Bronchial smooth muscle cell (primary cell): ENCODE measurements at places on chromosomes 4 and X. TPM values are rescaled to one million over a fixed set of nuclear protein-coding genes. Genes with fewer than 3 reads are reported as not detected.

Gene MAGEA11
- total RNA-seq = not detected in 2 replicates

Gene CCNB3
- total RNA-seq = 0.63 TPM in 1 of 2 replicates, not detected in the other

Gene HSD17B11
- 36.3 and 40.0 TPM in 2 replicates for total RNA-seq

Gene AKAP14
- total RNA-seq = not detected in 2 replicates

Gene ITIH6
- total RNA-seq = not detected in 2 replicates

Gene ARMCX6
- total RNA-seq = 23.4 and 42.4 TPM in 2 replicates

Gene SLC6A8
- total RNA-seq = 7.8 and 11.5 TPM in 2 replicates

Gene MFAP3L
- total RNA-seq = 0.63 and 1.0 TPM in 2 replicates

Gene SUPT20HL1
- total RNA-seq = 0.09 and 0.32 TPM in 2 replicates

Gene DHX15
- 106 and 135 TPM in 2 replicates for total RNA-seq
